Hematopoietic multipotent progenitor cell treated with erythropoietin and hydrocortisone succinate and interleukin-3 and kit ligand, for 17 days (in vitro differentiated cells): ENCODE measurements at places on chromosomes 3 and 15.
A peak's percentile ranks its signal among the peaks of the same experiment; 100 is the strongest.

GRCh38 chr15:81484086-81484955, 110.3 kb upstream of the TMC3 start:
- no peak for DNase-seq

DNA sequence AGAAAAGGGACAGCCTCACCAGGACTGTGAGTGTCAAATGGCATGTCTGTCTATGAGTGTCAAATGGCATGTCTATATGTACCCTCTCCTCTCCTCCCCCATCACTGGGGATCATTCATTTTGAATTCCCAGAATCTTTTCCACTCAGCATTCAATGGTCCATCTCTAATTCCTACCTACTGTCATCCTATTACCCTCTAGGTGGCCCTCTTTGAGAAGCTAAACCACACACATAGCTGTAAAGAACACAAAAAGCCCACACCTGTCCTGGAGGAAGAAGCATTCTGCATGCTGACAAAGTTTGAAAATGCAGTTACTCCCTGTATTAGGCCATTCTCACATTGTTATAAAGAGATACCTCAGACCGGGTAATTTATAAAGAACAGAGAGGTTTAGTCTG, 46.2 kb upstream of the PYDC2 start:
- DNase-seq = no peak

GRCh38 chr3:35857004-35857403, 217.7 kb downstream of the ARPP21 start:
- DNase-seq = no peak

DNA sequence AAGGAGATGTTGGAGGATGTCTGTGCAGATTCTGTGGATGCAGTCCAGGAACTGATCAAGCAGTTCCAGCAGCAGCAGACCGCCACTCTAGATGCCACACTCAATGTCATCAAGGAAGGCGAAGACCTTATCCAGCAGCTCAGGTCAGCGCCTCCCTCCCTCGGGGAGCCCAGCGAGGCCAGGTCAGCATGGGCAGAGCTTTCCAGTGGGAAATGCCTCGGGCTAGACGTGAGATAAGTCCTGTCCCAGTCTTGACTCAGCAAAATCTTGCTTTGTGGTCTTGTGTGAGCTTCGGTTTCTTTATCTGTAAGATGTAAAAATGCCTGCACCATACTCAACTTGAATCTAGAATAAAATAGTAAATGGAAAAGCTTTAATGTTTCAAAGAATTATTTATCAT, 335.1 kb upstream of the UMPS start:
- no peak for DNase-seq

DNA sequence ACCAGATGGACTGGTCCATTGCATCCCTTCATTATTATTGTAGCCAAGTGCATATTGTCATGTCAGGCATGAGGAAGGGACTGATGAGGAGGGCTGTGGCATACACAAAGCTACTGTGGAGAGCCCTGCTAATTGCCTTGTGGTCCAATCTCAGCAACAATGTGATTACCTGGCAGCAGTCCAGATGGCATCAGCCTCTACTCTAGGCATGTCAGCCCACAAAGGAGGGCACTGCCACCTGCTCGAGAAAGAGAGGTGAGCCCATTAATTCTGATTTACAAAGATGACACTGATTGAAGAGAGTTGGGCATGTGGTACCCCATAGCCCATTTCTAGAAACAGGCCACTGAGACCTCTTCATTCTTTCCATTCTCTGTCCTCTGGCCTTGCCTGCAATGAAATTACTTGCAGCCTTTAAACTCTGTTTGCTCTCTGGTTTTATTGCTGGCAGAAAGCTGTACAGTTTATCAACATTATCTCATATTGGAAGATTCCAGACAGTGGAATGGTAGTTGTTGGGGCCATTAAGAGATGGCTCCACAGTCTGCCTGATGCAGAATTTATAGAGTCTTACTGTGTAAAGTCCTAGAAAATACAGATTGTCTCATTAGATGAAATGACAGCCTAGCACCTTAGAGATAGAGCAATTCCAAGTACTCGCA, 307.7 kb downstream of the ARPP21 start:
- no peak for DNase-seq

- DNase-seq = no peak
Measured at GRCh38 chr3:14540821-14541385, 761 bp upstream of the GRIP2 start.

- DNase-seq = no peak
Measured at GRCh38 chr3:9384141-9384828, 13.1 kb upstream of the SETD5 start.

DNA sequence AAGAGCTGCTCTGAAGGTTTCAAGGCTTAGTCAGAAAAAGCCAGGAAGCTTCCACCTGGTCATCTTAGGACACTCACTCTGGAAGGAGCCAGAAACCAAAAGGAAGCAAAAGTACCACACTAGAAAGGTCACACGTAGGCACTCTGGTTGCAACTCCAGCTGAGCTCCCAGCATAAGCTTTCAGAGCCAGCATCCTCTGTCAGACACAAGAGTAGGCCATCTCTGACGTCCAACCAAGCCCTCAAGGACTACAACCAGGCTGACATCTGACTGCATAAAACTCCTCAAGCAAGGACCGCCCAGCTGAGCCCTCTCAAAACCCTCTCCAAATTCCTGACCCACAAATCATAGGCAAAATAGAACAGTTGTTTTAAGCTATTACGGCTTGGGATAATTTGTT, 12.8 kb downstream of the SH3BP5 start:
- DNase-seq = no peak

- DNase-seq = no peak
Measured at GRCh38 chr3:16124636-16125035, 49.8 kb upstream of the GALNT15 start.

DNA sequence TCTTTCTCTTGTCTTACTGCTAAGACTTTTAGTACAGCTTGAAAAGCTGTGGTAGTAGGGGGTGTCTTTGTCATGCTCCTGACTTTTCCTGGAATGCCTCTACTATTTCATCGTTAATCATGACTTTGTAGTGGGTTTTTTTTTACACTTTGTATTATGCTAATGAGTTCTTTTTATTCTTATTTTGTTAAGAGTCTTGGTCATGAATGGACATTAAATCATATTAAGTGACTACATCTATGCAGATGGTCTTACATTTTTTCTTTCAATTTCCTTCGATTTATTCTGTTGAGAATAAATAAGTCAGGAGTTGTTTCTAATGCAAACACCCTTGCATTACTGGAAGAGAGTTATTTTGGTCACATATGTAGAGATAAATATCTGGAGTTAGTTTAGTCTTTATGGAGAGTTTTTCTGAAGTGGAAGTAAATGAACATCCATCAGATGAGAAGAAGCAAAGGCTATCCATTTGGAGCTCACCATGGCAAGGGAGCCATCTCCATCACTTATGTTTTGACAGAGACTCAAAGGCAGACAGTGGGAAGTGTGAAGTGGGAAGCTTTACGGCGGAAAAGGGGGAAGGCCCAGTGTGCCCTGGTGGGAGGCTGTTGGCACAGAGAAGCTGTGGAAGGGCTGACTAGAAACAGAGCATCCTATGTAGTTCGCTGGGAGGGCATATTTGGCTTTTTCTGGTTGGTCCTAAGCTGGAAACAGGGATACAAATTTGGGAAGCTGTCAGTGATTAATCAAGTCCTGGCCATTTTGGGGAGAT, 73.1 kb upstream of the PRR23E start:
- DNase-seq = no peak

DNA sequence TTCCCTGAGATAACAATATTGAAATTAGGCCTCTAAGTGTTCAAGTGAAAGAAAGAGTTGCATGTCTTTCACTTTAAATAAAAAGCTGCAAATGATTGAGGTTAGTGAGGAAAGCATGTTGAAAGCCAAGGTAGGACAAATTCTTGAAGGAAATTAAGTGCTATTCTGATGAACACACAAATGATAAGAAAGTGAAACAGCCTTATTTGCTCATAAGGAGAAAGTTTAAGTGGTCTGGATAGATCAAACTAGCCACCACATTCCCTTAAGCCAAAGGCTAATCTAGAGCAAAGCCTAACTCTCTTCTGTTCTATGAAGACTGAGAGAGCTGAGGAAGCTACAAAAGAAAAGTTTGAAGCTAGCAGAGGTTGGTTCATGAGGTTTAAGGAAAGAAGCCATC, 36.1 kb downstream of the CRTC3 start:
- DNase-seq = no peak

DNA sequence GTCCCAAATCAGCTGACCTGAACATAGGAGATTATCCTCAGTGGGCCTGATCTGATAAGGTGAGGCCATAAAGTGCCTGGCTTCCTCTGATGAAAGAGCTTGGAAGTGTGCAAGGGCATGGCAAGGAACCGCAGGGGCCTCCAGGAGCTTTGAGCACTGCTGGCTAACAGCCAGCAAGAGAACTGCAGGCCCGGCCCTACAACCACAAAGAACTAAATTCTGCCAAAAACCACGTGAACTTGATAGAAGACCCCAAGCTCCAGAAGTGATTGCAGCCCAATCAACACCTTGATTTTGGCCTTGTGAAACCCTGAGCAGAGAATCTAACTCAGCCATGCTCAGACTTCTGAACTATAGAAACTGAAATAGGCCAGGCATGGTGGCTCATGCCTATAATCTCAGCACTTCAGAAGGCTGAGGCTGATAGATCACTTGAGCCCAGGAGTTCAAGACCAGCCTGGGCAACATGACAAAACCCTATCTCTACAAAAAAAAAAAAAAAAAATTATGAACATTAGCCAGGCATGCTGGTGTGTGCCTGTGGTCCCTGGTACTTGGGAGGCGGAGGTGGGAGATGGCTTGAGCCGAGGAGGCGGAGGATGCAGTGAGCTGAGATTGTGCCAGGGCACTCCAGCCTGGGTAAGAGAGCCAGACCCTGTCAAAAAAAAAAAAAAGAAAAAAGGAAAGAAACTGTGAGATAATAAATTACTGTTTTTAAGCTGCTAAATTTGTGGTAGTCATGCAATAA, 7.7 kb upstream of the DIS3L start:
- DNase-seq = no peak

GRCh38 chr3:23671851-23672589, 133.7 kb upstream of the UBE2E1 start:
- no peak for DNase-seq

- no peak for DNase-seq
Measured at GRCh38 chr15:33218071-33218491, 23.6 kb upstream of the FMN1 start.

DNA sequence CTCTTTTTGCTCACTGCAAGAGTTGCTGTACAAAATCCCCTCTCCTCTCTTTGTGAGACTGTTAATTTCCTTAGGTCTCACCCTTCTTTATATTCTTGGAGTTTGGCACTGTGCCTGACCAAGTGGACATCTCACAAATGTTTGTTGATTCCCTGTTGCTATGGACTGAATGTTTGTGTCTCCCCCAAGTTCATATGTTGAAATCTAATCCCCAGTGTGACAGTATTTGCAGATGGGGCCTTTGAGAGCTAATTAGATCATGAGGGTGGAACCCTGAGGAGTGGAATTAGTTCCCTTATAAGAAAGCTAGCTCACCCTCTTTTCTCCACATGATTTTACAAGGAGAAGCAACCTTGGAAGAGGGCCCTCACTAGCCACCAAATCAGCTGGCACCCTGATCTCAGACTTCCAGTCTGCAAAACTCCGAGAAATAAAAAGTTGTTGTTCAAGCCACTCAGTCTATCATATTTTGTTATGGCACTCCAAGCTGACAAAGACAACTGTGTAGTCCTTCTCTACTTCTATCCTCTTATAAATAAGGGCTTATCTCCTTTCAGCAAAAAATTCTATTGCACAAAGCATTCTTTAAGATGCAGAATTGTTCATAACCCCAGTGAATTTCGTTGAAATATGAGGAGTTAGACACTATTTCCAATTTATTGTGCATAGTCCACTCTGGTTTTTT, 65.5 kb upstream of the NPHP3 start:
- no peak for DNase-seq

- DNase-seq = no peak
Measured at GRCh38 chr15:40825661-40826422, 2.7 kb downstream of the PPP1R14D start.

DNA sequence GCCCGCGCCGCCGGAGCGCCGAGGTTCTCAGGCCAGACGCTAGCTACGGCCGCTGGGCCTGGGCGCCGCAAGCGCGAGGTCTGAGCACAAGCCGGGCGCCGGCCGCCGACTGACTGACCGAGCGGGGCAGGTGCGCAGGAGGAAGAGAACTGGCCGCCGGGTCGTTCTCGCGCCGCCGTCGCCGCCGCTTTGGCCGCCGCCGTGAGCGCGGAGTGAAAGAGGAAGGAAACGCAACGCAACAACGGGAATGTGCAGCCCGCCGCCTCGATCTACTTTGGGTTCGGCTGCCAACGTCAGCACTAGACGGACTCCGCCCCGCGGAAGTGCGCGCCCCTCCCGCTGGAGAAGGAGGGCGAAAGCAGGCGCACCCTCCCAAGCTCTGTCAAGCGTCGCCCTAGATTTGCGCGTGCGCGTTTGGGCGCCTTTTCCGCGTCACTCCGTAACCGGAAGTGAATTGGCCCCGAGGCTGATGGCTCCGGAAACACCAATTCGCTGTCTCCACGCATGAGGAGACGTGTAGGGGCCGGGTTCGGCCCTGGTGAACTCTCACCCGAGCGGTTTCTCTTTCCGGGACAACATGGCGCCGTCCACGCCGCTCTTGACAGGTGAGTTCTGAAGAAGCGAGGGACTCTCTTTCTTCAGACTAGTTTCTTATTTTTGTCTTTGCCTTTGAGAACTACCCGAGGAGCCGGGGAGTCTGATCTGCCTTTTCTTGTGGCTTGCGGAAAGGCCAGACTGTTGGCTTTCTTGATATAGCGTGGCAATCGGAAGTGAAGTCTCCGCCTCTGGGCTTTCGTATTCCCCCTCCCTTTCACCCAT, at the start of the genes EIF2A and SERP1:
EIF2A (plus strand) TSS at position 562 of the 819 bp plus-strand sequence; CDS start at position 578, 16 bp downstream.
SERP1 (minus strand) TSS at position 271 of the 819 bp plus-strand sequence. CDS start 361 bp downstream, outside the sequence.
- peak; percentile 100 for DNase-seq

DNA sequence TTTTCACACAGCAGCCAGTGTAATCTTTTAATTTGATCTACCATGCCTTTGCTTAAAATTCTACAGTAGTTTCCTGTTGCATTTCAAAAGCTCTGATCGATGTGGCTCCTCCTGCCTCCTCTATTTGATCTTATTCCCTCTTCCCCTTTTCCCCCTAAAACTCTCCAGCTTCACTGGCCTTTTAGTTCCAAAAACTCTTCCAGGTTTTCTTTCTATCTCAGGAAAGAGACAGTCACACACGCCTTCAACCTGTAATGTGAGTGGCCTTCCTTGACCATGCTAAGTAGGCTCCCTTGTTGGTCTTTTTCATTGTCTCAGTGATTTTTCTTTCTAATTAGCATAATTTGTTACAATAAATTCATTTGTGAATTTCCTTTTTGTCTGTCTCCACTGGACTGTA, 985 bp downstream of the TEX9 start:
- DNase-seq = no peak

DNA sequence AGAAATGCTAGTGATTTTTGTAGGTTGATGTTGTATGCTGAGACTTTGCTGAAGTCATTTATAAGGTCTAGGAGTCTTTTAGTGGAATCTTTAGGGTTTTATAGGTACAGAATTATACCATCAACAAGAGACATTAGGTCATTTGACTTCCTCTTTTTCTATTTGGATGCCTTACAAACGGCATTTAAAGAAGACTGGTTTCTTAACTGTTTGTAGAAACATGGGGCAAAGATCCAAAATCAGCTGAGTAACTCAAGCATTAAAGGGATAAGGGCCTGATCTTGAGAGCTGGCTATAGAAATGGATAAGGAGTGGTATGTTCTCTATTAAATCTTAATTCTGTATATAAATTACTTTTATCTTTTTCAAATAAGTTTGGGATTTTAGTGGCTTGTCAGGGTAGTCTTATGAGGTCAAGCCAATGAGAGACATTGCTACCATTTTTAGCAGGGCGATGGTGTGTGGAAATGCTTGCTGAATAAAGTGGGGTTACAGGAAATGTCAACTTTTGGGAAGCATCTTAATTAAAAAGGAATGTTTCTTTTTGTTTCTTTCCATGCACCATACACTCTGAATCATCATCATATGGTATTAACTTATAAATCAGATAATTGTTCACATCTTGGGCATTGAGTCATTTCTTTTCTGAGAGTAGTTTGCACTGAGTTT, 197.7 kb upstream of the GBE1 start:
- DNase-seq = no peak
